ENCODE measurements at places on chromosomes 1 and 21. TPM values are rescaled to one million over a fixed set of nuclear protein-coding genes. Genes with fewer than 3 reads are reported as not detected.

TMEM200B gene
- 10.5 TPM for total RNA-seq

KCNJ15 gene
- 79.1 TPM for total RNA-seq

PTPN7 gene
- total RNA-seq: 6.9 TPM

SPRR2F gene
- total RNA-seq: not detected

GBP7 gene
- not detected for total RNA-seq

CD1E gene
- total RNA-seq: 0.55 TPM

TSPAN1 gene
- total RNA-seq: 174 TPM

AQP10 gene
- 0.64 TPM for total RNA-seq

MDM4 gene
- total RNA-seq: 138 TPM

IGSF9 gene
- total RNA-seq: 1.8 TPM

LEPR gene
- 13.7 TPM for total RNA-seq

FAM229A gene
- 7.0 TPM for total RNA-seq

DPT gene
- total RNA-seq: 7.4 TPM

COL24A1 gene
- 16.7 TPM for total RNA-seq

- H3K27me3 ChIP-seq: peaks cover 18% of the 10 kb centered on the region
- DNase-seq: no peak
- H3K27ac ChIP-seq: peak overlapping the region; percentile 49
- no peaks in the 10 kb centered on the region for H3K36me3 ChIP-seq
- peaks cover 3% of the 10 kb centered on the region for H3K4me1 ChIP-seq
Observed at GRCh38 chr1:206503591-206504362, 3.6 kb upstream of the RASSF5 start.

DNA sequence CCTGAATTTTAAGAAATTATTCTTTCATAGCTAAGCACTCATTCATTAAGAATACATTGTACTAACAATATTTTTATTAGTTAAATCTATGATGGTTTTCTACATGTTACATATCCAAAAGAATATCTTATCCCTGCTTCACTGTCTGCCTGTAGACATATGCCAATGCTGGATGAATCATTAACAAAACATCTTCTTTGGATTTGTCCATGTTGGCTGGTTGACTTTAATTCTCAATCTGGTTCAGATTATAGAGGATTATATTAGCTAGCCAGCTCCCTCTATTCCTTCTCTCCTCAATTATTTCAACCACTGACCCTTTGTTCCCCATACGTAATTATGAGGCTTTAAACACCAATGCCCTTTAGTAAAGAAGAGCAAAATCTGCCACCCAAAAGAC, 138.9 kb upstream of the DMRTA2 start:
- DNase-seq: no peak
- H3K4me3 ChIP-seq: no peak overlapping the region
- no peak overlapping the region for H3K27ac ChIP-seq
- H3K27me3 ChIP-seq: no peaks in the 10 kb centered on the region

GRCh38 chr21:32666258-32666657, 54.1 kb upstream of the CFAP298 start:
- peaks cover 26% of the 10 kb centered on the region for H3K36me3 ChIP-seq
- no peak overlapping the region for H3K27ac ChIP-seq
- no peak overlapping the region for H3K4me3 ChIP-seq
- DNase-seq: no peak

- no peak for DNase-seq
- H3K36me3 ChIP-seq: no peaks in the 10 kb centered on the region
- H3K27me3 ChIP-seq: no peaks in the 10 kb centered on the region
- no peak overlapping the region for H3K27ac ChIP-seq
- H3K4me1 ChIP-seq: no peaks in the 10 kb centered on the region
- no peak overlapping the region for H3K4me3 ChIP-seq
Observed at GRCh38 chr1:101532377-101532776, 295.6 kb downstream of the S1PR1 start.

DNA sequence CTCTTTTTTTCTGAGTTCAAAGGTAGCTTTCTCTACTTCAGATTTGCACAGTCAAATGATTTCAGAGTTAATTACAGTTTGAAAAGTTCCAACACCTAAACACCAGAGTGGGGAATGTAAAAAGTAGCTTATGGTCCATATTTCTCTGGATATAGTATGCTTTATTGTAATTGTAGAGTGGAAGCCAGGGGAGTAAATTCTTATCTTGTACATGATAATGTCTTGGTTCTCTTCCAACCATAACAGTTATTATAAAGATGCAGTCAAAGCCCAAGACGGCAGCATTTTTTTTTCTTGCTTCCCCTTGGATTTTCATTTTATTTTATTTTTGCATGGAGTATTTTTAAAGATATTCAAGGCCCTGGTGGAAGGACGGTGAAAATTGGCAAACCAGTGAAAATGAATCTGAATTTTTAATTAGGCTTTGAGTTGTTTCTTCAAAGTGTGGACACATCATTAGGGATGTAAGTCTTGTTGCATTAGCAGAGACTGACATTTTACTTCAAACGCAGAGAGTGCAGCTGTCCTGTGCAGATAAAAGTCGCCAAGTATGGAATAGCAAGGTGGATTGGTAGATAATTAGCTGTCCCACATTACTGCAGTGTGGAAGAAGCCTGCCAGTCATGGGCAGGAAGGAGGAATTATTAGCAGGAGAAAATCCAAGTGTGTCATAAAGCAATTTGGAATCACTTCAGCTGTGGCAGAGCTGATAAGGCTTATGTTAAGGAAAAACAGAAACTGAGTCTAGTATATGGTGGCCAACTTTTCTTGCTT, 11.3 kb downstream of the CACHD1 start:
- no peak overlapping the region for H3K27ac ChIP-seq
- no peaks in the 10 kb centered on the region for H3K36me3 ChIP-seq
- no peaks in the 10 kb centered on the region for H3K27me3 ChIP-seq
- no peak overlapping the region for H3K4me3 ChIP-seq
- peaks cover 13% of the 10 kb centered on the region for H3K4me1 ChIP-seq
- DNase-seq: peak; percentile 72

DNA sequence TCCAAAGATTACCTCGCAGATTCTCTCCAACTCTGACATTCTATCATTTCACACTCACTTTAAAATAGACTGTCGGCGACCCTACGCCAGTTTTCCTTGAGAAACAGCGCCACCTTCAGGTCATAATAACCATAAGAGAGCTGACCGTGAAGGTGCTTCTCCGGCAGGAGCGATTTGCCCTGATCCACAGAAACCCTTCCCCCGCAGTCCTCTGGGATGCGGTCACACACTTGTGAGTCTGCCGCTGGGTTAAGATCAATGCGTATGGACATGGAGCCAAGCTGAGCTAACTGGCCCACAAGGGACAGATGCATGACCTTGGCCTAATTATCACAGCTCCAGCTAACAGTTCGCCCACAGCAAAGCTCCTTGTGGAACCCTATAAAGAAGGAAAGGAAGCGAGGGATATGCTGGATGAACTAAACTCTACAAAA, 32.8 kb upstream of the IFNAR2 start:
- peaks cover 41% of the 10 kb centered on the region for H3K4me1 ChIP-seq
- no peak overlapping the region for H3K27ac ChIP-seq
- DNase-seq: peak; percentile 79
- no peak overlapping the region for H3K4me3 ChIP-seq
- no peaks in the 10 kb centered on the region for H3K27me3 ChIP-seq
- H3K36me3 ChIP-seq: no peaks in the 10 kb centered on the region

DNA sequence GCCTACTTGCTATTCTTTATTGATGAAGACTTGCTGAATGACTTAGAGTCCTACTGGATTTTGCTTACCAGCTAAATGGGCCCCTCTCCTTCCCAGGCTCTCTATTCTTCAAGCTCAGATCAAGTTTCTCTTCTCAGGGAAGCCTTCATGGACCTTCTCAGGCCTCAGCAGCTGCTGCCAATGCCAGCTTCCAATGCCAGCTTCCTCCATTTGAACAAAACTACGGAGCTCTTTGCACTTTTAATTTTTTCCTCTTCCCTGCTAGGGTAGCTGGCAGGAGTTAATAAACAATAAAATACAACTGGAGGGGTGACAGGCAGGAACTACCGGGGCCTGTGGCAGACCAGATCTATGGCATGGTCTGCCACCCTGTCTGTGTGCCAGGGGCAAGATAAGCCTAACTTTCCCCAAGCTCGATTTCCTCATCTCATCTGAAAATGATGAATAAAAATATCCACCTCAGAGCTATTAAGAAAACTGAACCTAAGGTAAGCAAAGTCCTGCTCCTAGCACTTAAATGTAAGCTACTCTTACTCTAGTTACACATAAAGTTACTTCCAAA, 995 bp upstream of the IPO13 start:
- DNase-seq: no peak
- H3K36me3 ChIP-seq: no peaks in the 10 kb centered on the region
- no peaks in the 10 kb centered on the region for H3K27me3 ChIP-seq
- H3K4me3 ChIP-seq: peak overlapping the region; percentile 40
- H3K4me1 ChIP-seq: peaks cover 3% of the 10 kb centered on the region

DNA sequence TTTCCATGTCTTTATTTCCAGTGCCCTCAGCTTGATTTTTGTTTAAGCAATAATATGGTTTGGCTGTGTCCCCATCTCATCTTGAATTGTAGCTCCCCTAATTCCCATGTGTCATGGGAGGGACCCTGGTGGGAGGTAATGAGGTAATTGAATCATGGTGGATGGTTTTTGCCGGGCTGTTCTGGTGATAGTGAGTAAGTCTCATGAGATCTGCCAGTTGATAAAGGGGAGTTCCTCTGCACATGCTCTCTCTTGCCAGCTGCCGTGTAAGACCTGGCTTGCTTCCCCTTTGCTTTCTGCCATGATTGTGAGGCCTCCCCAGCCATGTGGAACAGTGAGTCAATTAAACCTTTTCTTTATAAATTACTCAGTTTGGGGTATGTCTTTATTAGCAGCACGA, 559.6 kb upstream of the ADAMTS5 start:
- H3K36me3 ChIP-seq: no peaks in the 10 kb centered on the region
- no peak overlapping the region for H3K4me3 ChIP-seq
- no peak for DNase-seq
- H3K27me3 ChIP-seq: no peaks in the 10 kb centered on the region

DNA sequence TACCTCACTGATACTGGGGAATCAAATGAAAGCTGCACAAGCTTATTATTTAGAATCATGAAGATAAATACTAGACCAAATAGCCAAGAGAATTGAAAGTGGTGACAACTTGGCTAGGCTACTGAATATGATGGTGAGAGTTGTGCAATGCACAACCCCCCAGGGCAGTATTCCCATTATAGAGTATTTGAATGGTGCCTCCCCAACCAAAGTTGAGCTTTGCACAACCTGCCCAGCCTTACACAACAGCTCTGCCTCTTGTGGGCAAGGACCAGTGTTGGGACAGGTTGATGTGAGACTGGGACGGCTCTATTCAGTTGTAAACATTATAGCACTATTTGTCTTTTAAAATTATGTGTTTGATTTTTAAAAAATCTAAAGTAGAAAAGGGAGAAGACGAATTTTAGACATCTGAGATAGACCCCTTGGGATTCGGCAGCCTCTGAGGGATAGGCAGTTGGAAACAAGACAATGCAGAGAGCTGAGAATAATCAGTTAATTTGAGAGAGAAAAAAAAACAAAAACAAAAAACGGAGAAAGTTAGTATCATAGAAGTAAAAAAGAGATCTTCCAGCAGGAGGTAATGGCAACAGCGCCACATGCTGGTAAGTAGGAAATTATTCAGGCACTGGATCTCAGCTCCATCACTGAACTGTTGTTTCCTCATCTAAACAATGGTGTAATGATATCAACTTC, 91.0 kb upstream of the KCNA3 start:
- H3K36me3 ChIP-seq: no peaks in the 10 kb centered on the region
- DNase-seq: peak; percentile 25
- H3K27ac ChIP-seq: no peak overlapping the region
- no peak overlapping the region for H3K4me3 ChIP-seq

- H3K27ac ChIP-seq: no peak overlapping the region
- no peaks in the 10 kb centered on the region for H3K4me1 ChIP-seq
- peaks cover 5% of the 10 kb centered on the region for H3K27me3 ChIP-seq
- DNase-seq: no peak
- no peaks in the 10 kb centered on the region for H3K36me3 ChIP-seq
Observed at GRCh38 chr1:44512313-44512885, 107.3 kb downstream of the RNF220 start.

GRCh38 chr1:155226910-155227260, 18.4 kb downstream of the MTX1 start:
- no peaks in the 10 kb centered on the region for H3K36me3 ChIP-seq
- peak overlapping the region; percentile 94 for H3K27ac ChIP-seq
- no peaks in the 10 kb centered on the region for H3K27me3 ChIP-seq

DNA sequence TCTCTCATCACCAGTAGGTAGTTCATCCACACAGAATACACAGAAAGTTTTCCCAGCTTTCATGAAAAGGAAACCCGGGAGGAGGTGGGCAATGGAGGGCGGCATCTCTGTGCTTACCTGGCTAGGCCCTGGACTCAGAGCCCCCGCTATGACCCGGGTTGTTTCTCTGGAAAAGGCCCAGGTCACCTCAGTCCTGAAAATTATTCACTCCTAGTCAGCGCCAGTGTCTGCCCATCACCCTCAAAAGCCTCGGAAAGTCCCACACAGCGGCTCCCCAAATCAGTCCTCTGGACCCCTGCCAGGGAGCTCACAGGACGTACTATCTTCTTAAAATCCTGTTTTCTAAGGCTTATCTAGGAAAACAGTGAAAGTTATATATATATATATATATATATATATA, 51.2 kb downstream of the TCP10L start:
- H3K27ac ChIP-seq: no peak overlapping the region
- H3K4me3 ChIP-seq: no peak overlapping the region
- H3K27me3 ChIP-seq: no peaks in the 10 kb centered on the region
- H3K36me3 ChIP-seq: no peaks in the 10 kb centered on the region

DNA sequence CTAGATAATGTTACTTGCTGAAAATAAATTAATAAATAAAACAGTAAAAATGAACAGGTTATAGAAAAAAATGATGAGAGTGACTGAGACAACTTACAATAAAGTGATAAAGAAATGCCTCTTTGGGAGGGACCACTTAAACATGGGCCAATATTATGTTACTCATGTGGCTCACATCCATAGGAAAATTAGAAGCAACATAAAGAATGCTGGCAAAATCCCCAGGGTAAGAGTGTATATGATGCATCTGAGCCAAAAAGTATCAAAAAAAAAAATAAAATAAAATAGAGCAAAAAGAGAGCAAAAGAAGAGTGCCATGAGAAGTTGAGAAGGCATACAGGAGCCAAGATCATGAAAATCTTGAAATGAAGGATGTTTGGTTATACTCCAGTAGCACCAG, 818.0 kb downstream of the LTN1 start:
- H3K4me3 ChIP-seq: no peak overlapping the region
- H3K27me3 ChIP-seq: no peaks in the 10 kb centered on the region
- no peaks in the 10 kb centered on the region for H3K36me3 ChIP-seq
- DNase-seq: peak; percentile 74

DNA sequence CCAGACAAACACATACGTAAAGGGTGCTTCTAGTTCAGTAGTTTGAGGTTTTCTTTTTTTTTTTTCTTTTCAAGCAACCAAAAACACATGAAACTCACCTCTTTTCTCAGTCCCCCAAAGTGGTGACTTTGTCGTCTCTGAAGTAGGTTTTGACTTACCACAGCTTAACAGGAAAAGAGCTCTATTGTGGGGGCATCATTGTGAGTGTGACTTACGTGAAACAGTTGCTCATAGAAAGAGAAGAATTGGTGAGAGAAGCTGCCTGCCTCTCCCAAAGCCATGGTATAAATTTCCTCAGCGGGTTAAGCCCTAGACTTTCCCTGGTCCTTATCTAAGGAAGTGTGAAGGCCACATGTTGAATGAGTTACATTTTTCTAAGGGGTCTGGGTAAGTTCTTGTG, 11.9 kb downstream of the FASLG start:
- DNase-seq: no peak
- no peaks in the 10 kb centered on the region for H3K4me1 ChIP-seq
- no peak overlapping the region for H3K4me3 ChIP-seq
- H3K36me3 ChIP-seq: no peaks in the 10 kb centered on the region
- no peaks in the 10 kb centered on the region for H3K27me3 ChIP-seq

GRCh38 chr1:153550827-153551500, 1.9 kb upstream of the S100A3 start:
- no peaks in the 10 kb centered on the region for H3K36me3 ChIP-seq
- H3K27ac ChIP-seq: no peak overlapping the region
- H3K27me3 ChIP-seq: no peaks in the 10 kb centered on the region
- no peak for DNase-seq
- no peak overlapping the region for H3K4me3 ChIP-seq

Measured in lung (tissue), 17 donors.